Mesangial cell (primary cell): ENCODE measurements at places on chromosomes 16 and 17. TPM values are rescaled to one million over a fixed set of nuclear protein-coding genes. Genes with fewer than 3 reads are reported as not detected.

The MT4 gene
- not detected in 2 replicates for total RNA-seq

The MEFV gene
- not detected in 2 replicates for total RNA-seq

The MRC2 gene
- 150 and 382 TPM in 2 replicates for total RNA-seq

The PLA2G10 gene
- not detected in 2 replicates for total RNA-seq

The DBNDD1 gene
- 14.2 and 21.8 TPM in 2 replicates for total RNA-seq

The WRAP53 gene
- 11.2 and 36.3 TPM in 2 replicates for total RNA-seq

The CDRT15 gene
- not detected in 2 replicates for total RNA-seq

The HCRT gene
- not detected in 2 replicates for total RNA-seq

The ERI2 gene
- 8.5 and 9.4 TPM in 2 replicates for total RNA-seq

The HBA2 gene
- total RNA-seq = not detected in 2 replicates

The COX11 gene
- 91.4 and 95.2 TPM in 2 replicates for total RNA-seq

The RAP1GAP2 gene
- 14.3 and 24.1 TPM in 2 replicates for total RNA-seq

The TNFRSF17 gene
- total RNA-seq = not detected in 2 replicates

The TEKT1 gene
- not detected in 2 replicates for total RNA-seq

The CCL16 gene
- not detected in 2 replicates for total RNA-seq

The MYH13 gene
- total RNA-seq = not detected in 2 replicates

The OR1F1 gene
- not detected in 2 replicates for total RNA-seq

The KRTAP3-2 gene
- not detected in 2 replicates for total RNA-seq

The FN3K gene
- total RNA-seq = 1.6 and 7.7 TPM in 2 replicates

The SNX11 gene
- 10.6 and 13.2 TPM in 2 replicates for total RNA-seq

The KRTAP9-2 gene
- total RNA-seq = not detected in 2 replicates

The RNU2-1 gene
- not detected in 2 replicates for total RNA-seq

The ZFHX3 gene
- total RNA-seq = 9.0 and 13.2 TPM in 2 replicates

The TMEM88 gene
- total RNA-seq = 2.4 TPM in 2 replicates

The KRT9 gene
- total RNA-seq = not detected in 2 replicates

The G6PC1 gene
- total RNA-seq = not detected in 2 replicates

The YBX2 gene
- 0.16 and 0.63 TPM in 2 replicates for total RNA-seq

The KRTAP4-6 gene
- total RNA-seq = not detected in 2 replicates

The ABCA10 gene
- total RNA-seq = under 0.01 and 0.25 TPM in 2 replicates

The CXCL16 gene
- 2.1 and 10.4 TPM in 2 replicates for total RNA-seq
